Umbilical cord (tissue), 2 donors: ENCODE measurements at places on chromosomes 5 and 9. TPM values are rescaled to one million over a fixed set of nuclear protein-coding genes. Genes with fewer than 3 reads are reported as not detected.

PCDHGB1 gene
- 1.7 TPM for total RNA-seq

DNA sequence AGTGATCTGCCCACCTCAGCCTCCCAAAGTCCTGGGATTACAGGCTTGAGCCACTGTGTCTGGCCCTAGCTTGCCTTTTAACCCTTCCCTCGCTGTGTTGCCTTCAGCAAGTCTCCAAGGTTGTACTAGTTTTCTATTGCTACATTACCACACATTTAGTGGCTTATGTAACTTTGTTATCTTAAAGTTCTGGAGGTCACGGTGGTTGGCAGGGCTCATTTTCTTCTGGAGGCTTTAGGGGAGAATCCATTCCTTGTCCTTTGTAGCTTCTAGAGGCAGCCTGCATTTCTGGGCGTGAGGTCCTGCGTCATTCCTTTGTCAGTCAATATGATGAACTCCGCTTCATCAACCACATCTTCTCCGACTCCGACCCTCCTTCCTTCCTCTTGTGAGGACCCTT is 2.9 kb upstream of the PRRC2B start:
- no peak for DNase-seq

- DNase-seq = no peak
Observed at GRCh38 chr9:29556746-29557145, 1983.5 kb upstream of the C9orf72 start.

MEIKIN gene
- not detected for total RNA-seq

DNA sequence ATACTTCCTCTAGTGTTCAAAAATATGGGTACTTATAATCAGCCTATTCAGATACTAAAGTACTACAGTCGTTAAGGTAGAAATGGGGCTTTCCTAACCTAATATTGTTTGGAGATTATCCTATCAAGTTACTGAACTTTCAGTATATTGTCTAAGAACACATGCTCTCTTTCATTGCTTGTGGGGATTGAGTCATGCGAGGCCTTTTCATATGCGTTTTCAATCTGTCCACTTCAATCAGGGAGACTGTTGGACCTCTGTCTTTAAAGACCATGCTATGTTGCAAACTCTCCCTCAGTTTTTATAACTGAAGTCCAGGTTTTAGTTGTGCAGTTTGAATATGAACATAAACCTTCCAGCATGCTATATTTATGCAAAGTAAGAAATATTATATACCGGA is 15.0 kb downstream of the PRR16 start:
- peak; percentile 41 for DNase-seq

PAEP gene
- not detected for total RNA-seq

- DNase-seq = no peak
Observed at GRCh38 chr5:181138258-181138657, 7.3 kb upstream of the OR2V1 start.

DNA sequence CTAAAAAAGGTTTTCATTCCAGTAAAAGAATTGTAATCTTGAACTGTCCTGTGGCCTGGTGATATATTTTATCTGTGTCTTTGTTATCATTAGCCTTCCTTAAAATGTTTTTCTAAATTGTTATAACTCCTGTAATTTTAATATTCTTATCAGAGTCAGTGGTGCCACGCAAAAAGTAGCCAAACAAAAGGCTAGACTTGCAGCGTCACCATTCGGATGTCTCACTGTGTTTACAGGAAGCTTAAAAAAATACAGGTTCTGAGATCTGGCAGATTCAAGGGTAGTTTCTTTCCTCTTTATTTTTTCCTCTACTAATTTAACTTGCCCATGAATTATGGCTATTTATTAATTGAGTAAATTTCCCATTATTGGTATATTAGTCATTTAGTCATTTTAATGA is 362.3 kb downstream of the MAT2B start:
- DNase-seq = no peak

DNA sequence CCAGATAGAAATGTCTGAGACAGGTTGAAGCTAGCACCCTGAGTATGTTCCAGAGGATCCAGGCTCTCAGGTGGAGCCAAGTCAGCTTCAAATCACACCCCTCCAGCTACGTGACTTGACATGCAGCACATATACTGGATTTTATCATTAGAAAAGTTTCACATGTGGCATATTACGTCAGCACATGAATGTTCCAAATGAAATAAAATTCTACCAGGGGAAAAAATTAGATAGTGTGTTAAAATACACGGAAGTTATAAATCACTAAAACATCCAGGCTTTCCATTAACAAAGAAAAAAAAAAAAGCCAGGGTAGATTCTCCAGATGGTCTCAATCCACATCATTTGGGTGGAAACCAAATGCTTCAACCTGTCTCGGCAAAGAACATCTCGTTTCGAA is 251.6 kb downstream of the MPDZ start:
- DNase-seq = no peak

- DNase-seq = peak; percentile 16
Observed at GRCh38 chr9:19470981-19471650, 62.3 kb downstream of the ACER2 start.

TMEM215 gene
- total RNA-seq = 3.1 TPM

DNA sequence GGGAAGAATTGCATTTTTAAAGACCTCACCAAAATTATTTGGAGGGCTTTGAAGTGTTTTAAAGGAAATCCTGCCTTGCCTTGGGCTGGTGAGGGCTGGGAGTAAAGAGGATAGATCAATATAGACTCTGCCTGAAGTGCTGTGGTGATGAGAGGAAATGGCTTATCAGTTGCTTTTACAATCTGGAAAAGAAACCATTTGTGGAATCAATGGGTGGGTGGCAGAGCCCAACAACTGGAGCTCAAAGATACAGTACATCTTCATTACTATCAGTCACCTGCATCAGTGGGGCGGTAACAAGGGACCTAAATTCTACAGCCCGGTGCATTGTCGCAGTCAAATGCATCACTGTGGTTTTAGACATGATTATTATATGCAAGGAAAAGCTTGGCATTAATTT is 41.5 kb upstream of the HMHB1 start:
- no peak for DNase-seq

DNA sequence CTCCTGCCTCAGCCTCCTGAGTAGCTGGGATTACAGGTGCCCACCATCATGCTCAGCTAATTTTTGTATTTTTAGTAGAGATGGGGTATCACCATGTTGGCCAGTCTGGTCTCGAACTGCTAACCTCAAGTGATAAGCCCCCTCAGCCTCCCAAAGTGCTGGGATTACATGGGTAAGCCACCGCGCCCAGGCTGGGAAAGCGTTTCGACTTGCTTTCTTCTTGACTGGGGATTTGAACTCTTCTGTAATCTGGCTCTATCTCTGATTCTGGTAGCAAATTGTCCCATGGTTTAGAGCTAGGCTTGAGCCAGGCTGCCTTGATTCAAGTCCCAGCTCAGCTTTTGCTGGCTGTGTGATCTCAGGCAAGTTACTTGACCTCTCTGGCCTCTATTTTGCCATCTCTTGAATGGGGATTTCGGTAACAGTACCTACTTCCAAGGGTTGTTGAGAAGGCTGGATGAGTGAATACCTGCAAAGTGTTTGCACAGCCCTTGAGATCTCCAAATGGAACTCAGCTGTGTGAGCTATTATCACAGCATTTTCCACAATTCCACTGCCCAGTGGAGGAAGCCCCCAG is 20.5 kb upstream of the MVB12B start:
- DNase-seq = no peak

- DNase-seq = no peak
Observed at GRCh38 chr9:19124430-19124793, 2.9 kb downstream of the PLIN2 start.

DNA sequence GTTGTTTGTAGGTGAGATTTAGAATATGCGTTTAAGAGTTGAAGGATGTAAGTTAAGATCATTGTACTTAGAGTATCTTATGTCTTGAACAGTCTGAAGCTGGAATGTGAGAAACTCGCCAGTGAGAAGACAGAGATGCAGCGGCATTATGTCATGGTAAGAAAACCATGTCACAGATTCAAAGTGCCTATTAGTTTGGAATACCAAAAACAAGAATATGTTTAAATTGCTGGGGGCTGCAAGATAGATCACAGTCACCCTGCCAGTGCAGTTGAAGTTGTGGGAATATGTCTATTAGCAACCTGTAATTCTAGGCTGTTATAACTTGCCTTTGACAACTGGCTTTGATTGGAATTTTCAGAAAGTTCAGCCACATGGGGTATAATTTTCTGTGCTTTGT is 3.0 kb downstream of the TLE4 start:
- peak; percentile 22 for DNase-seq

DNA sequence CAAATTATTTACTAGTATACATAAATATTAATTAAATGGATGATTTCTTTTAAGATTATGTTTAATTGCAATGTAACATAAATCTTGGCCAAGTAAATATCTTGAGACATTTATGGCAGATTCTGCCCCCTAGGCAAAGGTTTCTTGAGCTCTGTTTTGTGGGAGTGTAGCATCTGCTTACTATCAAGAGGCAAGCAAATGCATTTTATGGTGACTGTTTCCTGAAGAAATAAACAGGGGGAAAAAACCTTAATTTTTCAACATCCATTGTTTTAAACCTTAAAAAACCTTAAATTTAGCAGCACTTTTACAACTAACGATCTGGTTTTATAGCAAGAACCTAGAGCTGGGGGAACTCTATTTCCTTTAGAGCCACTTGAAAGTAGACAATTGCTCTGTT is 25.7 kb upstream of the FREM1 start:
- peak; percentile 69 for DNase-seq

IRGM gene
- 8.2 TPM for total RNA-seq

DNAJB5 gene
- 28.6 TPM for total RNA-seq

GRCh38 chr5:148205044-148205806 is 2.4 kb downstream of the SPINK6 start:
- DNase-seq = no peak

SV2C gene
- 1.2 TPM for total RNA-seq

- no peak for DNase-seq
Observed at GRCh38 chr5:25029004-25029403, 384.2 kb upstream of the CDH10 start.

DNA sequence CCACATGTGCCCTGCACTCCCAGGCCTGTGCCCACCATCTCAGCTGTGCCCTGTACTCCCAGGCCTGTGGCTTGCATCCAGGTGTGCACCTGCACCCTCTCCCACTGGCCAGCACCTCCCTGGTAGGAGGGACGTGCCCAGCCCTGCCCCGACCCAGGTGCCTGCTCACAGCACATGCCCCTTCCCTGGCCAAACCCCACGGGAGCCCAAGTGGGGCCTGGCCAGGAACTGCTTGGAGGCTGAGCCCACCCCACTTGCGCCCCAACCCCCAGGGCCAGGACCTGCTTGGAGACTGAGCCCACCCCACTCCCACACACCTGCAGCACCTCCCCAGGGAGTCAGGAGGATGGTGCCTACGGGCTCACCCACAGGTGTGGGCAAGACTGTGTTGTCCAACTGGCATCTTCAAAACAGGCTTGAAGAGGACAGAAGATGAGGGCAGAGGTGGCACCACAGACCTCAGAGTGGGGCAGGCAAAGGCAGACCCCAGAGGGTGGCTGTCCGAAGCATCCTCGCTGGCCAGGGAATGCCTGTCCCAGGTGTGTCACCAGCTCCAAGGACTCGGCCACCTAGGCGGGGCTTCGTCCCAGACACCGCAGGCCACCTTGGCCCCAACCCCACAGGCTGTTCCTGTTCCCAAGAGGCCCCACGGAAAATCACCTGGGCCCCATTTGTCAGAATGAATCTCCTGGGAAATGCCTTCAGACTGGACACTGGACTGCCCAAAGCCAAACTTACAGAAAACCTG is 10.8 kb downstream of the ZDHHC11B start:
- DNase-seq = no peak

- no peak for DNase-seq
Observed at GRCh38 chr5:36944024-36944423, 67.5 kb downstream of the NIPBL start.

DNA sequence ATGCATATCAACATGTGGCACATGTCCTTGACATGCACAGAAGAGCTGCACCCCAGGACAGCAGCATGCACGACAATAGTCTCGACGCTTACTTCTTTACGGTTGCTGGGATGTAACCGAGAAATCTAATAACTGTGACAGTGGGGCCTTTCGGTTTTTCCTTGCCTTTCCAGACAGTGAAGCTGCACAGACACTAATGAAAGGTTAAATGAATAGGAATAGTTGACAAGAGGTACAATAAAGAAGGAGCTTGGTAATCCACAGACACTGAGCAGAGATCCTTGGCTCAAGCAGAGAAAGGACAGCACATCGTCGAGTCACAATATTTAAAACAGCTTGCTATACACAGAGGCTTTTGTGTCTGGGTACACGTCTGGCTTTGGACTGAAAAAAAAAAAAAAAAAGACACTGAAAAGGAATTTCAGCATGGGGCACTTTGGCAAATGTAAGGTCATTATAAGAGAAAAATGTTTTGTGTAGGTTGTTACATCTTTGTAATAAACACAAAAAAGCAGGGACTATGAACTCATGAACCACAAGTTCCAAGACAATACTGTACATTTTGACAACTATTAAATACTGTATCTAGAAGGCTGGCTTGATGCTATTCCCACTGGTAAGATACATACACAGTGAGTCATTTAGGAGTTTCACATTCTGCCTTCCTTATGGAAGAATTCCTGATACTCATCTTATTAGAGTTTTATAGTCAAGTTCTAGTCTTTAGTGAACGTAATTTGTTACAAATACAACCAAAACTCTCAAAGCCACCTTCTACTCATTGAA is 5.6 kb downstream of the BNC2 start:
- DNase-seq = peak; percentile 58

ATOX1 gene
- total RNA-seq = 33.2 TPM

DNA sequence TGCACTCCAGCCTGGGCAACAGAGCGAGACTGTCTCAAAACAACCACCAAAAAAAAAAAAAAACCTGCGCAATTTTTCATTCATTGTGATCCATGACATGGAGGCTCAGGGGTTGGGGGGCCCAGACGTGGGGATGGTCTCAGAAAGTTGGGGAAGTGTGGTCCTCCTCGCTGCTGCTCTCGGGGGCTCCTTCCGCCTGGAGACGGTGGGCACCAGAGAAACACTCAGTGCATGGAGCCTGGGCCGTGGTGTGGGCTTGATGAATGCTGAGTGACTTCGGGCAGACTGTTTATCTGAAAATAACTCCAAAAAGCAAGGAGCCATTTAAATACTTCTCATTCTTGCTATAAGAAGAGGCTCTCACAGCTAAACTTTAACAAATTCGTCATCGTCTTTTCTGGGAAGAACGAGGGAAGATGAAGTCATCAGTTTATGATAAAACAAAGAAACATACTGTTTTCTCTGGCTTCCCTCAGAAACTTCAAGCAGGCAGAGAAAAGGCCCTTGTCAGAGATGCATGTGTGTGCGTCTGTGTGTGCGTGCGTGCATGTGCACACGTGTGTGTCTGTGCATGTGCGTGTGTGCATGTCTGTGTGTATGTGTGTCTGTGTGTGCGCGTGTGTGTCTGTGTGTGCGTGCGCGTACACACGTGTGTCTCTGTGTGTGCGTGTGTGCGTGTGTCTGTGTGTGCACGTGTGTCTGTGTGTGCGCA is 35.0 kb downstream of the RASGEF1C start:
- DNase-seq = peak; percentile 52

THBS4 gene
- not detected for total RNA-seq

NR6A1 gene
- total RNA-seq = 0.72 TPM

PTGDS gene
- 49.6 TPM for total RNA-seq

CYSRT1 gene
- 0.96 TPM for total RNA-seq

DNA sequence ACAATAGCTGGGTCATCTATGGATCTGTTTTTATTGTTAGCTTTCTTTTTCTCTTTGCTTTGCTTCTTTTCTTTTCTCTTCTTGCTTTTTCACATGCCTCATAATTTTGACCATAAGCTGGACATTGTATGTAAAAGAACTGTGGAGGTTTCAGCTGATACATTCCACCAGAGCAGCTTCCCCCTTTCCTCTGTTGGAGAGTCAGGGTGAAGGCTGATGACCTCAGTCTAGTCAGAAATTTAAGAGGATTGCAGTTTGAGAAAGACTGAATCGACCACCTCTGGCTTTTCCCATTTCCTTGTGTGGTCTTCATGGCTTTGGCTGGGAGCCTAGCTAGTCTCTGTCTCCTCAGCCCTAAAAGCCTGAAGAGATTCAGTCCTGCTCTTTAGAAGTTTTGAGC is 42.0 kb downstream of the KCNIP1 start:
- no peak for DNase-seq

GABBR2 gene
- total RNA-seq = 0.24 TPM
